ENCODE measurements at places on chromosomes 2 and 18.

GRCh38 chr2:230541934-230542380 lies 126.0 kb downstream of the SP100 start:
- no peak for DNase-seq

- DNase-seq = no peak
These were observed 96.0 kb upstream of the GATA6 start for GRCh38 chr18:22073411-22073810.

- no peak for DNase-seq
These were observed 27.0 kb upstream of the TWIST2 start for GRCh38 chr2:238820916-238821315.

GRCh38 chr2:83282043-83282795 lies 1176.9 kb downstream of the SUCLG1 start:
- no peak for DNase-seq

- DNase-seq = no peak
These were observed 450.8 kb downstream of the EIPR1 start for GRCh38 chr2:2926858-2927175.

DNA sequence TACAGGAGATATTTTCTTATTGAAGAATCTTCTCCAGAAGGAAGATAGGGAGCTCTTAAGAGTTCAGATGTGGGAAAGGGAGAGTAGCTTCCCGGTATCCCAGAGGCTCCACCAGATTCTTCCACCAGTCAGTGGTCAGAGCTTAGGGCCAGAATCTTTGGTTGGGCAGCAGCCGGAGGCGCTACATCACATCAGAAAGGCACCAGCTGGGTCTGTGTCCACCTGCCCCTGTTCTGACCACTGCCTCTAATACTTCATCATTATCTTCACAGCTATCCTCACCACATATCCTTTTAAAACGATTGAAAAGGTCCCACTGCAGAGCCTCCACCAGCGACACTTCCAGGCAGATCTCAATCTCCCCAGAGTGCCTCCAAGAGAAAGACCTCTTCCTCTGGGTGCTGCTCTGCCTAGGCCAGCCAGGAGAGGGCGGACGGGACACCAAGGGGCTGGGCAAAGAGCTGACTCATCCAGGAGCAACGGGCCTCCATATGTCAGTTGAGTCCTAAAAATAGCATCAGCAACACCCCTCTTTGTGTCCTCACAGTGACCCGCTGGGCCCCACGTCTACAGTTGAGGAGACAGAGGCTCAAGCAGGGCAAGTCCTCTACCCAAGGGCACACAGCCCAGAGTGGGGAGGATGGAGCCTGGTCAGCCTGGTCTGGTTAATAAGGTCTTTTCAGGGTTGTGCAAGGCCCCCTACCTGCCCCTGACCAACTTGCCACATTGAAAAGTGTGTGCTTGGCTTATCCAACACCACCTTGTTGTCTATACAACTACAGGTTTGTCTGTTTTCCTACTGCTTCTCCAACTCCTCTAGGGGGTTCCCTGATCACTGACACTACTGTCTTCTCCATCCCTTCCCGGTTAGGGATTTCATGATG lies 81.2 kb downstream of the ADD2 start:
- no peak for DNase-seq

DNA sequence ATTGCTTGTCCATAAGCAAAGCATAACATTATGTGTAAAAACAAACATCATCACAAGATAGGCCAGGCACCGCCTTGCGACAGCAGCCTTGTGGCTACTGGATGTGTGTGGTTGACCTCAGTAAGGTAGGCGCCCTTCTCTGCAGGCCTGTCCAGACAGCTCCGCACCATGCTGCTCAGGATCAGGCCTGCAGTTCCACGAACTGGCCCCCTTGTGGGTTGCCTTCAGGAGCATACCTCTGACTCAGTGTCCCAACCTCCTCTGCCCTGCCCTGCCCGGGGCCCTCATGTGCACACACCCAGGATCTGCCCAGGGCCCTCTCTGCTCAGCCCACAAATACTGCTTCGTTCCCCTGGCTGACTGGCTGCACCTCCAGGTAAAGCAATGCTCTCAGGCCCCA lies 16.1 kb upstream of the ZNF236 start:
- DNase-seq = no peak

DNA sequence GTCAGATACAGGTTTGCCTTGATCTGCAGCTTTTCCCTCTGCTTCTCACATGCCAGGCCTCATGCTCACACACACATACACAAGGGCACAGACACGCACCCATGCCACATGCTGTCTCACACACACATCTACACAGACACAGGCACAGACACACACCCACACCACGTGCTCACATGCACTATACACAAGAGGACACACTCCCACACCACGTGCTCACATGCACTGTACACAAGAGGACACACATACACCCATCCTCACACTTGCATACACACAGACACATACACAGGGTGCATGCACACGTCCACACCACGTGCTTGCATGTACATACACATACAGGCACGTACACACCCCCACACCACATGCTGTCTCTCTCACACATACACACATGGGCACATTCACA lies 253.8 kb downstream of the ATAD2B start:
- no peak for DNase-seq

DNA sequence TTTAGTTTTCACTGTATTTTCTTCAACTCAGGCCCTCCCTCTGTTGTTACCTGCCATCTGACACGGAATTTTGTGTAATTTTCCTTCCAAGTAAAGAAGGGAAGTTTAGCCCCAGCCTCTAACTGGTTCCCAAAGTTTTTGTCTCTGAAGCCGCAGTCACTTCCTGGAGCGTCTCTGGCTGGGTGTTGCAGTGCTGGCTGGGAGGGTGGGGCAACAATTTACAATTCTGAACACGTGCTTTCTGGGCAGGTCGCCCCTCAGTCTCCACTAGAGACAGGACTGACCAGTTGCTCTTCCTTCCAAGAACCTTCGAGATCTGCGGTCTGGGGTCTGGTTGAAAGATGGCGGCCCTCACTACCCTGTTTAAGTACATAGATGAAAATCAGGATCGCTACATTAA lies 3.5 kb downstream of the CNDP2 start:
- no peak for DNase-seq

- no peak for DNase-seq
These were observed 53.5 kb downstream of the RASGRP3 start for GRCh38 chr2:33529771-33530481.

DNA sequence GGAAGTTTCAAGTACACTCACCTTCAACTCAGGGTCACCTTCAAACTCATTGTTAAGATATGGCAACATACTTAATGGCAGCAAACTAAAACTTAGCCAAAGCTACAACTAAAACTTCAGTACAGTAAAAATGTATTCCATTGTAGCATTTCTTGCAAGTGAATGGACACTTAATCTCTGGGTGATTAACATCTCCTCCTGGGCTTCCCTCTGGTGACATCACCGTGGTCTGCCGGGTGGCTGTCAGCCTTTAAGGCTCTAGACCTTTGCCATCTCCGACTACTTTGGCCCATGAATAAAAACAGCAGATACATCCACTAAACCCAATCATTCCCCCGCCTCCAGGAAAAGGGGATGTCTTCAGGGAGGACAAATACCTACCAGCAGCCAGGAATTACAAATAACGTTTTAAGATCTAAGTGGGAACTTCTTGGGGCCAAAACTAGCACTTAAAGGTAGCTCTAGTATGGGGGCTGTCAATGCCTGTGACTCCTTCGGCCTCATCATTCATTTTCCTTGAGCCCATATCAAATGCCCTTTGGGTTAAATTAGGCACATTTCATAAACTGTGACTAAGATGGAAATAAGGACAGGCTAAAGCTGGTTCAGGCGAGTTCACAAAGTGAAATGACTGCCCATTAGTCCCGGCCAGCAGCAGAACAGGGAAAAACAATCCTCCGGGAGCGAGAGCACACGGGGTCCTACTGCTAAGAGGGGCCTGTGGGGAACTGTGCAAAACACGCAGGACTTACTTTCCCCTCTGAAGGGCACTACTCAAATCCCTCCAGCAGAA lies 1.1 kb downstream of the TFCP2L1 start:
- no peak for DNase-seq

- no peak for DNase-seq
These were observed 10.4 kb upstream of the ARID5A start for GRCh38 chr2:96526101-96526591.

- DNase-seq = no peak
These were observed 13.5 kb downstream of the TEX51 start for GRCh38 chr2:126912201-126912600.

GRCh38 chr2:216210701-216211540 lies 101.8 kb downstream of the XRCC5 start:
- no peak for DNase-seq

DNA sequence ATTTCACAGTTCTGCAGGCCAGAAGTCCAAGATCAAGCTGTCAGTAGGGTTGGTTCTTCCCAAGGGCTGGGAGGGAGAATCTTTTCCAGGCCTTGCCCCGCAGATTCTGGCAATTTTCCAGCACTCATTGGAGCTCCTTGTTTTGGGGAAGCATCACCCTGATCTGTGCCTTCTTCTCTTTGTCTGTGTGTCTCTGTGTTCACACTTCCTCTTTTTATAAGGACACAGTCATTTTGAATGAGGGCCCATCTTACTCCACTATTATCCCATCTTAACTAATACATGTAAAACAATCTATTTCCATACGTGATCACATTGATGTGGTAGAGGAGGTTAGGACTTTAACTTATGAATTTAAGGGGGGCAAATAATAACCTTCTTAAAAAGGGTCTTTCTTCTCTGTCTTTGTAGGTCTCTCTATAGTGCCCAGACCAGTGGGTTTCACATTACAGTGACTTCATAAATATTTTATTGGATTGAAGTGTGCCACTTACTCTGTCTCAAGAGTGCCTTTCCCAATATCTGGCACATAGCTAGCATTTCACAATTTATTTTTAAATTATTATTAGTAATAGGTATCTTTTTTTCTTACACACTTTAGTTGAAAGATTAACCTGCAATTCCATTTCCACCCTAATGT lies 68.9 kb upstream of the CBLN2 start:
- DNase-seq = no peak

DNA sequence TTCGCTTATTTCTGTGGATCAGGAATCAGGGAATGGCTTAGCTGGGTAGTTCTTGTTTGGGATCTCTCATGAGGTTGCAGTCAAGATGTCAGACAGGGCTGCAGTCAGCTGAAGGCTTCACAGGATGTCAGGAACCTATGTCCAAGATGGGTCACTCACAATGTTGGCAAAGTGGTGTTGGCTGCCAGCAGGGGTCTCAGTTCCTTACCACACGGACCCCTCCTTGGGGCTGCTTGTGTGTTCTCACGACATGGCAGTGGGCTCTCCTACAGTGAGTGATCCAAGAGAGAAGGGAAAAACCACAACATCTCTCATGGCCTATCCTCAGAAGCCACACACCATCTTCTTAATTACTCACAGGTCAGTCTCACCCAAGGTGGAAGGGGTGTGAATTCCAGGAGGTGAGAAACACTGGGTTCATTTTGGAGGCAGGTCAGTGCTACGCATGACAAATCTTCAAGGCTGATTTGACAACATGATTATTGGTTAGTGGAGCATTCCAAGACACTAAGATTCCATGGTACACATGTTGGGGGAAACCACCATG lies 1.3 kb upstream of the ANTXR1 start:
- DNase-seq = no peak

GRCh38 chr2:143165291-143165690 lies 36.1 kb downstream of the ARHGAP15 start:
- no peak for DNase-seq

GRCh38 chr18:6873040-6873751 lies 143.7 kb downstream of the ARHGAP28 start:
- no peak for DNase-seq

- no peak for DNase-seq
These were observed 21.5 kb downstream of the ADNP2 start for GRCh38 chr18:80130555-80130954.

DNA sequence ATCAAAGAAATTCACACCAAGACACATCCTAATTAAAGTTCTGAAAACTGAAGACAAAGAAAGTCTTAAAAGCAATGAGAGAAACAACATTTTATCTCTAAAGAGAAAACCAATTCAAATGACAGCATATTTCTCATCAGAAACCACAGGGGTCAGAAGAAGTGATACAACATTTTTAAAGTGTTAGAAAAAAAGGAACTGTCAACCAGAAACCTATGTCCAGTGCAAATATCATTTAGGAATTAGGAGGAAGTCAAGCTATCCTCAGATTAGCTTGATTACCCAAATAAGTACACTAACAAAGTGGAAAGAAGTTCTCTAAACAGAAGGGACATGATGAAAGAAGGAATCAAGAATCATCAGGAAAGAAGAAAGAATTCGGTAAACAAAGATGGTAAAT lies 59.5 kb upstream of the BCL2L11 start:
- no peak for DNase-seq

DNA sequence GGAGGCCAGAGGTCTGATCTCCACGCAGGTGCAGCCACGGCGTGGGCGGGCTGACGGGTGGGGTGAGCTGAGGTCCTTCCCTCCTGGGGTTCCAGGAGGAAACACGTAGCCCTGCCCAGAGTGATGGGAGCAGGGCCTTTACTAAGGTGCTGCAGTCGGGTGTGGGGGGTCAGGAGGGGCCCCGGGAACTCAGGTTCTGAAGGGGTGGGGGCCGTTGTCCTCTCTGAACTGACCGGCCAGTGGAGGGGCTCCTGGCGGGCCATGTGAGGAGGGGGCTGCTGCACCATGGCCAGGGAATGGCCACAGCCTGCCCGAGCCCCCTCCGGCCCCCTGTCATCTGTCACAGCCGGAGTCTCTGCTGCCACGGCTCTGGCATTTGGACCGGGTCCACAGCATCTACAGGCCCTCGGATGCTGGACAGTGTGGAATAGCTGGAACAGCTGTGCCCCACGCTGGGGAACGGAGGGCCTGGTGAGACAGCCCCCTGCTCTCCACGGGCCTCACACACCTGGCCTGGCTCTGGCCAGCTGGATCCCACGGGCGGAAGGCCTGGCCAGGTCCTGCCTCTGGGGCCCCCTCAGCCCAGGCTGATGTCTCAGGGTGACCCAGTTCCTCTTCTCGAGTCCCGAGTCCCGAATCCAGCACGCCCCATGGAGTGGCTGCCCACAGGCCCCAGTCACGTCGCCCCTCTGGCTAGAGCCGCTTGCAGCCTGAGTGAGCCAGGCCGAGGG lies 145.6 kb upstream of the GPC1 start:
- DNase-seq = no peak

- no peak for DNase-seq
These were observed 32.6 kb upstream of the SP3 start for GRCh38 chr2:173997753-173998152.

DNA sequence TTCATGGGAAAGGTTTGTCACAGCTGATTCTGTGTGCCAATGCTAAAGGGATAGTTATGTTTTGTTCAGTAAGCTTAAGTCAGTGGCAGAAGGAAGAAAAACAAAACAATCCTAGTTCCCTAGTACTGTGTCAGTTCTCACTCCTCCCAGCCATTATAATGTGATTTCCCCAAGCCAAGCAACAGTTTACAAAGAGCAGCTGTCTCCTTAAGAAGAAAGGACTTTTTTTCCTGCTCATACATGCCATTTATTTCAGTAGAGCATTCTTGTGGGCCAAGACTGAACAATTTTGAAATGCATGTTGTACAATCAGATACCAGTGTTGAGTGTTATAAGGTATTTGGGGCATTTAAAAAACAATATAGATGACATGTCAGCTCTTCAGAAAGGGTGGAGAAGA lies 52.1 kb downstream of the NEMP2 start:
- DNase-seq = no peak

GRCh38 chr2:159227467-159227866 lies 59.0 kb downstream of the WDSUB1 start:
- no peak for DNase-seq

GRCh38 chr2:19711470-19712372 lies 190.1 kb downstream of the TTC32 start:
- DNase-seq = no peak

Data from stimulated activated CD8-positive, alpha-beta memory T cell treated with anti-CD3 and anti-CD28 coated beads, Interleukin-4, amount 100 ng/mL, for 4 hours (primary cell).